ENCODE measurements at places on chromosomes 12 and 14.

GRCh38 chr12:65620046-65620445, 204.2 kb upstream of the HMGA2 start:
- no peak for DNase-seq

- no peak for DNase-seq
These were observed 133.9 kb downstream of the TBX5 start for GRCh38 chr12:114272071-114272470.

DNA sequence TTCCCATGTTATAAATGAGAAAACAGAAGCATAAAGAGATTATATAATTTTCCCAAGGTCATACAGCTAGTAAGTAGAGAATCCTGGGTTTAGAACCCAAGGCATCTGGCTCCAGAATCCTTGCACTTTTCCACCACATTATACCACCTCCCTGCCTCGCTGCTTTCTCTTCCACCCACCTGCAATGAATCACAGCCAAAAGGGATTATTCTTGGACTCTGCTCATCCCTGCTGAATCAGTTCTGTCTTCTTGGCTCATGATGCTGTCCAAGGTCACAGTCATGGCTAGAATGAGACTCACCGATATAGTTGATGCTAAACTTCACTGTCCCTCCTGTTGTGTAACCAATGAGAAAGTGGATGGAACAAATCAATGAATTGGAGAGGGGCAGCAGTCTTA, 356.6 kb downstream of the FUT8 start:
- DNase-seq: no peak

DNA sequence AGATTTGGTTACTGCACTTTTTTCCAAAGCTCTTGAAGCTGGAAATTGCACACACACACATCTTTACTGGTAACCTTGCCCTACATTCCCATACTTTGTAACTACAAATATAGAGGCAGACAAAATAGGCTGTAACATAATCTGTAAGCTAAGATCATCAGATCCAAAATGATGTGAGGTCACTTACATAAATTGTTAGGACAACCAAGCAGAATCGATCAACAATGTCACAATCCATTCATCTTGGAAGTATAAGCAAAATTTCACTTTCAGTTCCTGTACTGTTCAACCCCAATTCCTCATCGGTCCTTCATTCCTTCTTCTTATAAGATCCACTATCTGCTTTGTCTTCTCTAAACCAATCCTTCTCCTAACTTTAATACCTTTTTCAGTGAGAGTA, 72.6 kb downstream of the EPS8 start:
- DNase-seq: no peak

All from CD4-positive, alpha-beta memory T cell (primary cell).